ENCODE measurements at places on chromosomes 4 and X.
A peak's percentile ranks its signal among the peaks of the same experiment; 100 is the strongest.

- no peak for DNase-seq
These were observed 28.7 kb downstream of the CCNG2 start for GRCh38 chr4:77185686-77186085.

DNA sequence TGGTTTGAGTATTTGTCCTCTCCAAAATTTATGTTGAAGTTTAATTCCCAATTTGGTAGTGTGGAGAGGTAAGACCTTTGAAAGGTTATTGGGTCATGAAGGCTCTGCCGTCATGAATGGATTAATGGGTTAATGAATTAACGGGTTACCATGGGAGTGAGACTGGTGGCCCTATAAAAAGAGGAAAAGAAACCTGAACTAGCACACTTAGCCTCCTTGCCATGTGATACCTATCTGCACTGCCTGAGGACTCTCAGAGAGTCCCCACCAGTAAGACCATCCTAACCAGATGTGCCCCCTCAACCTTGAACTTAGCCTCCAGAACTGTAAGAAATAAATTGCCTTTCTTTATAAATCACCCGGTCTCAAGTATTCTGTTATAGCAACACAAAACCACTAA is 39.3 kb downstream of the PAGE1 start:
- no peak for DNase-seq

GRCh38 chr4:109816082-109816442 is 500 bp downstream of the GAR1 start:
- DNase-seq: peak; percentile 41

GRCh38 chr4:147769386-147769785 is 37.5 kb downstream of the ARHGAP10 start:
- no peak for DNase-seq

DNA sequence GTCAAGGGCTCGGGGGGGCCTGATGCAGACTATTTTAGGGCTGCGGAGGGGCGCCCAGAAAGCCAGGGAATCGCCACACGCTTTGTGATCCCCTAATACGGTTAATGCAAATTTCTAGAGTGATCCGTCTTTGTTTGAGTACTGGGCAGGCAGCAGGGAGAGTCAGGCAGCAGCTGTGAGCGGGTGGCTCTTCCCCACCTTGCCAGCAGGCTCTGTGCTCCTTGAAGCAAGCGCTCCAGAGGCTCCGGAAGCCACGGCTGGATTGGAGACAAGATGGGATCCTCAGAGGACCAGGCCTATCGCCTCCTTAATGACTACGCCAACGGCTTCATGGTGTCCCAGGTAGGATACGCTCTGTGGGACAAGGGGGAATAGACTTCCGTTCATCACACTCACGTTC is at the start of gene ASMT:
Gene ASMT (plus strand): TSS at position 133 of the 400 bp plus-strand sequence. CDS start 141 bp downstream, at position 274.
- DNase-seq: no peak

GRCh38 chr4:144710526-144710912 is 64.6 kb downstream of the HHIP start:
- no peak for DNase-seq

GRCh38 chr4:136281889-136282288 is 1250.4 kb downstream of the PCDH18 start:
- no peak for DNase-seq

DNA sequence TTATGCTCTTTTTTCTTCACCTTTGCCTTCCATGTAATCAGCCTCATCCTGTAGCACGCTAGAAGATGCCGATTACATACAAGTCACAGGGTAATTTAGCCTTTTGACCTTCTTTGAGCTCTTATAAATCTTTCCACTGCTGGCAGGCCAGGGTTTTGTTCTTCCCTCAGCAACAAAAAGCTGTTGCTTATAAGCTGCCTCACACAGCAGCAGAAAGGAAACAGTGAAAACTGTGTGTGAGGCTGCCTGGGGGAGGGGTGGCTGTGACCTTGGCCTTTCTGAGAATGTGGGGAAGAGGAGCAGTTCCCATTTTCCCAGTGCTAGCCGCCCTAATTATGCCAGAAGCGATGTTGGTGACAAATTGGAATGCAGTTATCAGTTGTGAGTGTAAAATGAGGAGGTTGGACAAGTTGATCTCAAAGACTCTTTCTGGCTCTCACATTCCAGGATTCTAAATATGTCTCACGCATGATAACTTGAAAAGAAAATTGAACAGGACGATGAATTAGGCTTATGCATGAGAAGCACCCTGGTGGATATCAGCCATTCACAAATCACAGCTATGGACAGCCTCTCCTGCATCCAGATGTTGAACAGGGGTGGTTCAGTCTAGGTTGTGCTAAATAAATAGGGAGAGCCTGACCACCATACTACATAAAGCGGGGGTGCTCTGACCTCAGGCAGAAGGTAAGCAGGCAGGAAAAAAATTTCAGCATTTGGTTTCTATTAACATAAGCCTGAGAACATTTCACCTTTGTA is 25.7 kb downstream of the SLITRK2 start:
- no peak for DNase-seq

- no peak for DNase-seq
These were observed 6.7 kb upstream of the SH3BP2 start for GRCh38 chr4:2786152-2786671.

DNA sequence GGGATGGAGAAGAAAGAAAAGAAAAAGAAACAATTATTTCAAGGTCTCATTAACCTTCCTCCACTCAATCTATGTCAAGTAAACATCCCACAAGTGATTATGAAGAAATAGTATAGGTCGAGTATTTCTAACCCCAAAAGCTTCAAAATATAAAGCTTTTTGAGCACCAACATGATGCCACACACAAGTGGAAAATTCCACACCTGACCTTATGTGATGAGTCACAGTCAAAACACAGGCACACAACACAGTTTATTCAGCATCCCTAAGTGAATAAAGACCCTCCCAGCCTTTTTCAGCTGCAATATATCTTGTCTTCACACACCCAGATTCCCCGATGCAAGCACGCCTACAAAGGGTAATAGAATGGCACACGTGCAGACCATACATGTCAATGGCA is 51.7 kb upstream of the VEGFC start:
- DNase-seq: no peak

GRCh38 chrX:139766545-139766983 is 58.6 kb upstream of the MCF2 start:
- DNase-seq: peak; percentile 30

DNA sequence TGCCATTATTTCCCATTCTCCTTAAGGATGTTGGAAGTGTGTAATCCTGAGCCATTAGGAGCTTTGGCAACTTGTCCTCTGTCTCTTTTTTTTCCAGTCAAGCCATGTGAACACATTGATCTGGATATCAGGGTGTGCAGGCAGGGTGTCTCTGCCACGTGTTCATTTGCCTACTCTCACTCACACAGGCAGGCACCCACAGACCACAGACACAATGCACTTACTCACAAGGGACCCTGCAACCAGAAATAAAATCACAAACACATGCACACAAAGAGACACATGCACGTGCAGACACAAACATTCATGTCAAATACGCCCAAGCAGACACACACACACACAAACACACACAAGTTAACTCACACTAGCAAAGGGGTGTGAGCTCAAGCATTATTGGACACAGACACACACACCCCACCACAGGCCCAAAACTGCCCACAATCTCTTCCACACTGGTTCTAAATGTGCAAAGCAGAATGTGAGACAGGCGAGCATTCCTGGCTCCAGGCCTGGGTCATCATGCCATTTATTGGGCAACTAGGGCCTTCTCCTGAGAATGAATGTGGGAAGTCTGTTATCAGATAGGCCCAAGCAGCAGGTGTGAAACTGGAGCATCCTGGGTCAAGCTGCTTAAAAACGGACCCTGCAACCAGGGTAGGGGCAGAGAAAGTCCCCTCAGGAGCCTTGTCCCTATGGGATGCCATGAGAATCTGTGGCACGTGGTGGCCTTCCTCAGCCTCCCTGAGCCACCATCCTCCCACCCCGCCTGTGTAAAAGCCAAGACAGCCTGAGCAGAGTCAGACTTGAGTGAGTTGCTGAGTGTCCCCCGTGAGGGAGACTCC is 63.4 kb downstream of the NBDY start:
- DNase-seq: no peak

GRCh38 chr4:94913316-94913715 is 155.6 kb downstream of the BMPR1B start:
- no peak for DNase-seq

GRCh38 chr4:159193046-159193620 is 90.3 kb downstream of the RAPGEF2 start:
- peak; percentile 63 for DNase-seq

DNA sequence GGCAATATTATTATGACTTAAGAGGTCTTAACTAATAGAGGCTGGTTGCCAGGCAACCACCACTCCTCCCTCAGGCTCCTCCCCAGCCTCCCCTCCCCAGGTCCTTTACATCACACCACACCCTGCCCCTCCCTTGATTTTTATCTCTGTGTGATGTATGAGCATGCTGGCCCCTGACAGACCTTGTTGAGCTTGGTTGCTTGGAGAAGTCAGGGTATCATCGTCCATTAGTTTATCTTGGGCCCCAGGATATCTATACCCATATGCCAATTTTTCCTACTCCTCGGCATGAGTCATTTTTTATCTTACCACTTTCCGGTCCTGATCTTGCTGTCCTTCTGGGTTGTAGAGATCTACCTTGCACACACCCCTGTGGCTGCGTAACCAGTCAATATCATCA is 2.5 kb downstream of the AKAP4 start:
- DNase-seq: peak; percentile 88

DNA sequence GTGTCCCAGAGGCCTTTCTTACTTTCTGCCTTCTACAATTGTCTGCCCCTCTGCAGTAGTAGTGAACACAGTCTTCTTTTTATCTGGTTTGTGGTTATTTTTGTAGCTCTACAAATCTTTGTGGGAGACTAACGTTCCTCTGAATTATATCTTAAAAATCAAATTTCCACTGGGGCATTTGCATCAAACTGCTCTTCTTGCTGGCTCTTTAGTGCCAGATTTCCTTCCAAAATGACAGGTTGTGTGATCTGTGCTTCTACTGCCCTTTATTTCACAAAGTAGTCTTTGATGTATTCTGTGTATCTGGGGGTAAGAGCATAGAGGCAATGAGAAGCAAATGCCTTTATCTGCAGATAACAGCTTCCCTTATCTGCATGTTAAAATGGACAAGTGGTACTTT is 34.5 kb downstream of the TSPAN7 start:
- peak; percentile 30 for DNase-seq

- DNase-seq: no peak
These were observed 122.3 kb upstream of the UGT8 start for GRCh38 chr4:114476310-114476709.

GRCh38 chrX:120824021-120824420 is 51.6 kb downstream of the CT47B1 start:
- DNase-seq: no peak

- DNase-seq: peak; percentile 32
These were observed 56.1 kb upstream of the TMEM131L start for GRCh38 chr4:153409924-153410501.

DNA sequence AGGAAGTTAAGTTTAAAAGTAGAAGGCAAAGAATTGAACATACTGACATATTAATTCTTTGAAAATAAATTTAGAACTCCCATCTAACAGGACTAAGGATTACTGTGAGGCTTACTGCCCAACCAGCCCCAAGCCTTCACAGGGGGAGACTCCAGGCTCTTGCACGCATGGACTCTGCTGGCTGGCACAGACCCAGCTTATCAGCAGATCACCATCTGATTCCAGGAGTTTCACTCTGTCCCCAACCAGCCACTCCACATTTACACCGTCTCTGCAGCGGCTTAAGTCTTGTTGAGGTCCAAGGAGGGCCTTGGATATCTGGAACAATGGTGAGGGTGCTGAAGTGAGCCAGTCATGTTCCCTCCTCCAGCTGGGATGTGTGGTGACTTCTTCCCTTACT is 16.4 kb upstream of the OTUD4 start:
- no peak for DNase-seq

- peak; percentile 86 for DNase-seq
These were observed at the start of gene KLHL2 for GRCh38 chr4:165207431-165208220. KLHL2 (plus strand) TSS chr4:165207561; CDS start chr4:165207877, 316 bp downstream.

- DNase-seq: peak; percentile 20
These were observed 43.6 kb downstream of the RTL9 start for GRCh38 chrX:110402091-110402849.

GRCh38 chrX:41029332-41029731 is 55.9 kb upstream of the USP9X start:
- DNase-seq: no peak

GRCh38 chrX:31588355-31588754 is 516.5 kb upstream of the FTHL17 start:
- no peak for DNase-seq

DNA sequence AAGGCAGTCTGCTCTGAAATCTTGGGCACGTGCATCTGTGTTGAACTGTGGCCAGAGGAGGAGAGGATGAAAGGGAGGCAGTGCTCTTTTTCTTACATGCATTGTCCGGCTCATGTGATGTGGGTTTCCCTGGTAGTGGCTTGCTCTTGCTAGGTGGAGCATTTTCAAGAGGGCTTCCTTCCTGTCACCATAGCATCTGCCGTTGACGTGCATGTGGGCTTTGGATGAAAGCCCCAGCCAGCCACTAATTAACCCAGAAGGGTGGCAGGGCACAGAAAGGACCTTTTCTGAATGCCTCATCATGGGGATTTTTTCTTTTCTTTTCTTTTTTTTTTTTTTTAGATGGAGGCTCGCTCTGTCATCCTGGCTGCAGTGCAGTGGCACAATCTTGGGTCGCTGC is 121.3 kb downstream of the GPR143 start:
- peak; percentile 1 for DNase-seq

DNA sequence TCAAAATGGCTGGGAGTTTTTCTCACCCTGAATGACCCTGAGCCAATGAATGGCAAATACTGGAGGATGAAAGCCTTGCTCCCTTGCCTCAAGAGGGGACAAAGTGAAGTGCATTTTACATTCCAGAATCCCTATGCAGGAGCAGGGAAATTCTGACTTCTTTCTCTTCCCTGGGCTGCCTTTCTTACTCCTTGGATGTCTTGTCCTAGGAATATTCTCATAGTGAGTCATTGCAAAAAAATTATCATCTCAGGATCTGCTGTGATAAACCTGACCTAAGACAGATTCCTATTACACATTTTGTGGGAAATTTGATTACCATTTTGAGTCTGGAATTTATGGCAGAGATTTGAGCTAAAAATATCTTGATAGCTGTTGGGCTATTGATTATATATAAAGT is 199.9 kb downstream of the TMA16 start:
- no peak for DNase-seq

- DNase-seq: no peak
These were observed 161.6 kb upstream of the PRDX4 start for GRCh38 chrX:23505531-23506303.

- no peak for DNase-seq
These were observed 64.5 kb downstream of the CENPC start for GRCh38 chr4:67480810-67481209.

- no peak for DNase-seq
These were observed 31.5 kb downstream of the GPR174 start for GRCh38 chrX:79176028-79176427.

- DNase-seq: no peak
These were observed 9.9 kb downstream of the MMRN1 start for GRCh38 chr4:89904524-89904923.

DNA sequence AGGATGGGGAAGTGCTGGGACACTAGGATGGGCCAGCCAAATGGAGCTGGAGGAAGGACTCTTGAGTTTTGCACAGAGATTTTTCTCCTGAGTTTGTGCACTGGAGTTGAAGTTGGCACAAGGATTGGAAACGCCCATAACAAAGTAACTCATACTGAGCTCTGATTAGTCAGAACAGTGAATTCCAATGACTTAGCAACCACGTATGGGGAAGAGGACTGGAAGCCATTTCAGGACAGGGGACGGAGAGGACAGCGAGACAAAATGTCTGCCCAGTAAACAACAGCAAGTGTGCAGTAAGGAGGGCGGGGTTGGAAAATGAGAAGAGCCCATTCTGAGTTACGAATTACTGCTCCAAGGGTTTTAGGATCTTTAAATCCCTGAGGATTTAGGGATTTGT is 5.9 kb downstream of the RIPPLY1 start:
- DNase-seq: no peak

- DNase-seq: no peak
These were observed 83.6 kb downstream of the MID1 start for GRCh38 chrX:10536744-10537143.

All from hematopoietic multipotent progenitor cell treated with erythropoietin and hydrocortisone succinate and interleukin-3 and kit ligand, for 6 days (in vitro differentiated cells).